ENCODE measurements at places on chromosomes 4 and X.
A peak's percentile ranks its signal among the peaks of the same experiment; 100 is the strongest.

- no peak for DNase-seq
These were observed 79.9 kb upstream of the MAP3K15 start for GRCh38 chrX:19595043-19595677.

GRCh38 chr4:68359508-68359907 is 9.6 kb upstream of the YTHDC1 start:
- no peak for DNase-seq

- DNase-seq = peak; percentile 4
These were observed 220.1 kb downstream of the DLG3 start for GRCh38 chrX:70664726-70665125.

- no peak for DNase-seq
These were observed 22.0 kb upstream of the SPINK2 start for GRCh38 chr4:56843421-56843899.

- no peak for DNase-seq
These were observed 85.4 kb upstream of the IGFBP7 start for GRCh38 chr4:57195622-57196021.

- no peak for DNase-seq
These were observed 54.1 kb downstream of the SHROOM3 start for GRCh38 chr4:76488888-76489685.

- DNase-seq = no peak
These were observed 24.8 kb downstream of the HMX1 start for GRCh38 chr4:8846826-8847225.

- no peak for DNase-seq
These were observed 169.9 kb downstream of the IQCM start for GRCh38 chr4:149645790-149646189.

DNA sequence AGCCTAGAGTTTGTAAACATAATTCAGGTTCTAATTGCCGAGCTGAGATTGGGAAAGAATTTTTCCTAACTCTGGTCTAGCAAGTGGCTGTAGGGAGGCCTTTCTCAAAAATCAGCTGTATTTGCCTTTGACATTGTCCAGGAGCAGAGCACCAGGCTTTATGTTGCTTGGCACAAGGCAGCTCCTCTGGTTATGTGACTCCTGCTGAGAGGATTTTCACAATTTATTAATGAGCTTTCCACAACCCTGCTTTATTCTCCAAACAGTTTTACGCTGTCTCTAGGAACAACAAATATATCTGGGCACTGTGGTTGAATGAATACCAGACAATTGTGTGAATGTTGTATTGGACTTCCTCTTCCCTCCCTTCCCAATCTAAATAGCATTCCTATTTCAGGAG is 14.9 kb downstream of the LSM6 start:
- no peak for DNase-seq

GRCh38 chr4:7917669-7918068 is 22.0 kb downstream of the AFAP1 start:
- no peak for DNase-seq

- DNase-seq = peak; percentile 48
These were observed 72.1 kb downstream of the PARM1 start for GRCh38 chr4:75004755-75005668.

DNA sequence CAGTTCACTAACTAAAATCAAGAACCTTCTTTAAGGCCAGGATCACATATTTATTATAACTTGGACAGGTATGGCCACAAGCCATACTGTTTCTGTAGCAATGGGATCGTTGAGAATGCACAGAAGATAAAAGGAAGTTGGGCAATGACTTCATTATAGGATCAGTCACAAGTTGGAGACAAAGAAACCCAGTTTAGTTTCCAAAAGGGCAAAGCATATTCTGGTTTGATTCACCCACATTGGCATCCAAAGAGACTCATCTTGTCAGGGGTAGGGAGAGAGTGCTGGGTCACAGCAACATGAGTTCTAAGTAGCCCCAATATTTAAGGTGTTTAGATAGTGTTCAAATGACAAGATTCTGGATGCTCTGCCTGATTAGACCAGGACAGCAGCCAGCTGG is 317.1 kb upstream of the GALNT7 start:
- DNase-seq = no peak

DNA sequence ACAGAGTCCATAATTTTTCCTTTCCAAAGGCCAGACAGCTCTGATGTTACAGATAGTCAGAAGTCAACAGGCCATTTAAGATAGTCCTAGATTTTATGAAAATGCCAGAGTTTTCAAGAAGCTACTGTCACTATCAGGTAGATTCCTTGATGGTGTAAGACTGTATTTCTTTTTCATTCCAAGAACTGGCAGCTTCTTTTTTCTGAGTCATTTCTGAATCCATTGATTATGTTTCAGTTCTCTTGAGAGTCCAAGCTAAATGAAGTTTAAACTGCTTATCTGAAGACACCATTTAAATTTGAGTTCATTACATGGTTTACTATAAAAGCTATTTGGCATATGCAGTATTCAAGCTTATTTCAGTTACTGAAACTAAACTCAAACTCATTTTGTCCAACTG is 44.6 kb downstream of the RASSF6 start:
- DNase-seq = no peak

DNA sequence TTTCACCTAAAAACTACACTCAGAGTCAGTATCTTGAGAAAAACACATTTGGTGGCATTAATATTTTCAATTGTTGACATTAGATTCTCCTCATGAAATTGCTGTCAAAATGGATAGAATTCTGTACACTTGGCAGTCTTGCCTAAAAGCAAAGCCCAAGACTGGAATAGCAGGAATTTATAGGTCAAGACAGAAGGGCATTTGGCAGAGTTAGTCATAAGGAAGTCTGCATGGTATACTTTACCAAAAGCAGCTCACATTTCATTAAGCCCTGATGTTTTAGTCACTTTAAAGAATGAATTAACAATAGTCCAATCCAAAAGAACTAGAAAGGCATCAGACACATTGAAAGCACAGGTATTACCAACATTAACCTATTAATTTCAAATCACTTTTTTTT is 7.1 kb downstream of the CCDC160 start:
- DNase-seq = no peak

DNA sequence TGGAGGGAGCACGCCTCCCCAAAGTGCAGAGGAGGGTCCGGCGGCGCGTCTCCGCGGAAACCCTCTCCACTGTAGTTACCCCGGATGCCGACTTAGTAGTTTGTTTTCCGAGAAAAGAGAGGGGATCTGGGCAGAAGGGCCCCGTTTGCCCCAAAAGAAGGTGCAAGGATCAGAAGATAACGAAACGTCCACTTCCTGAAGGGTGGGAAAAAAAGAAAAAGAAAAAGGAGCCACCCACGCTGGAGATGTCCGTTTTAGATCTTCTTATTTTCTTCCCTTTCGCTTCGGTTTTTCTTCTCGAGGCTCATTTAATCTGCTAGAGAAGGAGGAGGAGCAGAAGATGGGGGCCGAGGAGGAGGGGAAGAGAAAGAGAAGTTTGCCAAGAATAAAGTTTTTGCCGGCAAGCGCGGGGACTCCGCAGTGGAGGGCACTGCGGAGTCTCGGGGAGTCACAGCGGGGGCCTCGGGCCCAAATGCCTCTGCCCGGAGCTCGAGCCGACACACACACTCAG is 517 bp downstream of the LEF1 start:
- DNase-seq = no peak

- no peak for DNase-seq
These were observed 42.0 kb downstream of the SGMS2 start for GRCh38 chr4:107866726-107867125.

GRCh38 chr4:186701273-186701672 is 22.4 kb downstream of the FAT1 start:
- DNase-seq = no peak

DNA sequence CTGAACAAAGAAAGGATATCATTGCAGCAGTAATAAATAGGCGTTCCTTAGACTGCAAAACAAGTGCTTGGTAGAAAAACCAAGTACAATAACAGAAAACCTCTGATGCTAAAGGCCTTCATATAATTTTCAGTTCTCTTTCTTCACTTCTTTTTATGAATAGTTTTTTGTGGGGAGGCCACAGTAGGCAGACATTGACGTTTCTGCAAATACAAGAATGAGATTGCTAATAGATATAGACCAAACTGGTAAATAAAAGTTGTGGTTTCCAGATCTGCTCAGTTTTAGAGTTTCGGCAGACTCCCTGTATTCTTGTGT is 57.0 kb upstream of the RAP1GDS1 start:
- DNase-seq = no peak

DNA sequence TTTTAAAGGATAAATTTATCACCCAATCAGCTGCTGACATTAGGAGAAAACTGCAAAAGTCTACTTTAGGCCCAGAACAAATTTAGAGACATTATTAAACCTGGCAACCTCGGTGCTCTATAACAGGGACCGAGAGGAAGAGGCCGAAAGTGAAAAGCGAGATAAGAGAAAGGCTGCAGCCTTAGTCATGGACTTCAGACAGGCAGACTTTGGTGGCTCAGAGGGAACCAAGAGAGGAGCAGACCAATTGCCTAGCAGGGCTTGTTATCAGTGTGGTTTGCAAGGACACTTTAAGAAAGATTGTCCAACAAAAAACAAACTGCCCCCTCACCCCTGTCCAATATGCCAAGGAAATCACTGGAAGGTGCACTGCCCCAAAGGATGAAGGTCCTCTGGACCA is 12.8 kb upstream of the UGT2B10 start:
- no peak for DNase-seq

DNA sequence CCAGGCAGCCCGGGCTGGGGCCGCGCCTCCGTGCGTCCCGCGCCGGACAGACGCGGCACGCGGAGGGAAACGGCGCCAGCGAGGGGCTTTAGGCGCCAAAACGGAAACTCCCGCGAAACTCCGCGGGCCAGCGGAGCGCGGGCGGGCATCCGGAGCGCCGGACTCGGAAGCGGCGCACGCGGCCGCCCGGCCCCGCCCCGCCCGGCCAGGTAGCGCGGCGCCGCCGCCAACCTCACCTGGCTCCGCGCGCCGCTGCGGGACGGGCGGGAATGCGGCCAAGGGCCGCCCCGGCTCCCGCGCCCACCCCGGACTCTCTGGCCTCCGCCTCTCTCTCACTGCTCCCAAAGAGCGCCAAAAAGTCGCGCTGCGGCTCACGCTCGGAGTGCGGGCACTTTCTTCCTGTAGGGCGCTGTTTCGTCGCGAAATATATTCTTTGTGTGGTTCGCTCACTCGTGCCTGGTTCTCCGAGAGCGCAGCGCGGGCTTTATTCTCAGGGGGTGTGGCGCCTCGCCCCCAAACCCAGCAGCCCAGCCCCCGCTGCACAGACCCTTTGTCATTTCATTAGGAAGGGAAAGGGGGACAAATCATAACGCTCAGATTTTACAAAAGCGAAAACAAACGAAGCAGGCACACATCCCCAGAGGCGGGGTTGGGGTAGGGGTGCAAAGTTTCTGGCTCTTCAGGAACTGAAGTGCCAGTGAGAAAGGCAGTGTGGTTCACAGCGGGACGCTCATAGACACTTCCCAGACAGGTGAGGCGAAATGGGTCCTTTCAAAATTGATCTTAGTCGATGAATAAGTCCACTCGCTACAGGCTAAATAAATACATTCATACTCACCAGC is 961 bp upstream of the MBNL3 start:
- peak; percentile 47 for DNase-seq

Data from NCI-H2029 (cell line).